ENCODE measurements at places on chromosomes 2 and 18.

DNA sequence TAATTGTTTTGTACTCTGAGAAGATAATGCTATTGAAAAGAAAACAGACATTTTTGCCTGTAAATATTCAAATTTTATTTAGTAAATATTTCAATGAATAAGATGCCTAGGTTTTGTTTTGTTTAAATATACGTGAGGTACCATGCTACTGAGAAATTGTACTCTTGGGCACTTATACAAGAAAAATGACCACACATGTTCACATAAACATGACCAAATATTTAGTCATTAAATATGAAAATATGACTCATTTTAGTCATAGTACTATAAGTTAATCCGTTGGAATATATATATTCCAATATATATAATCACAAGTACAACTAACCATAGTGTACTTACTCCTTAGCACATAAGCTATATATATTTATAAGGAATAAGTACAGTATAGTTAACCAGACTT is 56.7 kb upstream of the ZNF804A start:
- DNase-seq: no peak

GRCh38 chr2:199477277-199477834 is 19.6 kb upstream of the SATB2 start:
- DNase-seq: no peak

GRCh38 chr2:95357717-95358280 is 44.7 kb upstream of the FAHD2A start:
- no peak for DNase-seq

DNA sequence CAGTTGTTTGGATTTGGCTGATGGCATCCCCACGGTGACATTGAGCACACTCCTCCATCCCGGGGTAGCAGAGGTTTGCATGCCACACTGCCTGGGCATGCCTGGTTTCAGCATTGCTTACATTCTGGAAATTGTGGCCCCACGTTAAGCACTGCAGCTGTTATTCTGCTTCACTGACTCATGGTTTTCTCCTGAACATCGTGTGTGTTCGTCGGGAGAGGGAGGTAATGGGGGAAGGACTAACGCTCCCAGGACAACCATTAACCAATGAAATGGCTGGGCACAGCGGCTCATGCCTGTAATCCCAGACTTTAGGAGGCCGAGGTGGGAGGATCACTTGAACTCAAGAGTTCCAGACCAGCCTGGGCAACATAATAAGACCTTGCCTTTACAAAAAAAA is 28.2 kb upstream of the YWHAQ start:
- no peak for DNase-seq

- no peak for DNase-seq
Observed at GRCh38 chr2:184394642-184395041, 203.7 kb upstream of the ZNF804A start.

DNA sequence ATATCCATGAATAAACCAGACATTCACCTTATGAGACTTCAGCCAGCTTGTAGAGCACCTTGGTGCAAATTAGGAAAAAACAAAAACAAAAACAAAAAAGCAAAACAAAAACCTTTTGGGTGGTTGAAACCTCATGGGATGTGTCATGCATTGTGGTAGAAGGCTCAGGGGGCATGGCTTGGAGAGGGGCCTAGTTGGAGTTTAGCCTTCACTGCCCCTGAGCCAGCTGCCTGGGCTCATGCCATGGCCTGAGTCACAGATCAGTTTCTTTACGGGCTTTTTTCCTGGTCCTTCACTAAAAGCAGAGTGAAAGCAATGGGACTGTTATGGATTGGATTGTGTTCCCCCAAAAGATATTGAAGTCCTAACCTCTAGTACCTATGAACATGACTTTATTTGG is 22.0 kb upstream of the DAPL1 start:
- DNase-seq: no peak

- DNase-seq: no peak
Observed at GRCh38 chr18:47752796-47753645, 177.4 kb downstream of the SMAD2 start.

DNA sequence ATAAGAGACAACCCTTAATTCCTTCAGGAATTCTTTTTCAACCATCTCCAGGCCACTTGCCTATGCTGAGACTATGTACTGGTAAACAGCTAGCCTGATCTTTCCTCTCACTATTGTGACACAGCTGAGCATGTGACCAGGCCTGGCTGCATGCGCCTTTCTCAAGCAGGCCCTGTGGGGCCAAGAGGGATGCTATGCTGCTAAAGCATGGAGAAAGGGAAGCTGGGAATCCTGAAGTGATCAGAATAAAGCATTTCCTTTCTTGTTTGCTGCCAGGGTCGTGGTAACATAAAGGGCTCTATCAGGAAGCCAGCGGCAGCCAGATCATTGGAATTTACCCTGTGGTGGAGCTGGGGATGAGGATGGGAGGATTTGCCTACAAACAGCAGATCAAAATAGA is 29.8 kb upstream of the LCLAT1 start:
- no peak for DNase-seq

- no peak for DNase-seq
Observed at GRCh38 chr2:42274863-42275262, 86.2 kb downstream of the COX7A2L start.
